Fibroblast of skin of left biceps (primary cell): ENCODE measurements at places on chromosomes 5 and 9.

DNA sequence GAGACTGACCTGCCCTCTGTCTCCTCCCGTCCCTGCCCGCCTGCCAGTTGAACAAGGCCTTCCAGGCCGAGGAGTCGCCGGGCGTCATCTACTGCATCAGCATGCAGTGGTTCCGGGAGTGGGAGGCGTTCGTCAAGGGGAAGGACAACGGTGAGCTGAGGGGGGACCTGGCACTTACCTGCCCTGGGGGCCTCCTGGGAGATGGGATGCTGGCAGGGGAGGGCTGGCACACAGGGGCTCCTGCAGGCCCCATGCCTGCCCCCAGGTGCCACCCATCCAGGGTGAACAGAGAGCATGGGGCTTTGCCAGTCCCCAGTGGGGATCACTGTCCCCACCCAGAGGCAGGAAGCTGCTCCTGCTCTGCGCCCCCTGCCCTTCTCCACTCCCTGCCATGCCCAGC, 43.0 kb downstream of the USP20 start:
- DNase-seq: no peak

DNA sequence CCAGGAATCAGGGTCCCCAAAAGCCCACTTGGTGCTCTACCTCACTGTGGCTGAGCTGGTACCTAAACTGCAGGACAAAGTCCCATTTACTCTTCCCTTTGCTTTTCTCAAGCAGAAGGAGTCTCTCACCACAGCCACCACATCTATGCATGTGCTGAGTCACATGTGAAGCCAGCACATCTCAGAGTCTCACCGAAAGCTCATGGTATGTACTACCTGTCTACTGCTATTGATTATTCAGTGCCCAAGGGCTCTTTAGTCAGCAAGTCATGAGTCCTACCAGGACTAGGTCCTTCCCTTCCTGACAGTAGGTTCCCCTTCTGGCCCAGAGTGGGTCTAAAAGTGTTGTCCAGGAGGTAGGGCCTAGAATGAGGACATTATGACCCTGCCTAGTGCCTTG, 130.7 kb upstream of the NTRK2 start:
- no peak for DNase-seq

DNA sequence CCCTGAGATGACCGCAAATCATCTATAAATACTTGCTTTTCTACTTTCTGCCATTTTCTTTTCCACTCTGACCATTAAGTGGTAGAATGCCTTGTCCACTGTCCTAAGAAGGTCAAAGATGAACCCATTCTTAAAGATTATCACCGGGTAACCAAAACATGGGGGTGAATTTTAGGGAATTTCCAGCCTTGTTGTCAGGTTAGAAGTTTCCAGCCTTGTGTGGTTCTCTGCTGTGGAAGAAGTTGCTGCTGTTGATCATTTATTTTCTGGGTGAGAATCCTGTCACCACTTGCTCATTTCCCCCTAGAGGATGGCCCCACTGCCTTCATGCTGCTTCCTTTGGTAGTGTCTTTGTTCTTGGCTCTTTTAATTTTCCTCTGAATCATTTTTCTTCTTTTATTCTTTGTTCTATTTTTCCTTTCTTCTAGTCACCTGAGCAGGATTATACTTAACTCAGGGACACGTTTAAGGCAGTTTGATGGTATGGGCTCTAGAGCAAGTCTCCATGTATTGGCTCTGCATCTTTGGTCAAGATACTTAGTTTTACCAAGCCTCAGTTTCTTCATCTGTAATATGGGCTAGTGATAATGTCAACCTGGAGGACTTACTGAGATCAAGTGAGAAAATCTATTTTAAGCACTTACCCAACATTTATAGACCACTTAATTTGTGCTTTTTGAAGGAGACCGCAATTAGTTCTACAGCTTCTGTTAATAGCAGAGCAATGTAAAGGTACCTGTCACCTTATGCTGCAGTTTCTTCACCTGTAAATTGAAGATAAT, 266.2 kb downstream of the ARHGAP26 start:
- no peak for DNase-seq

DNA sequence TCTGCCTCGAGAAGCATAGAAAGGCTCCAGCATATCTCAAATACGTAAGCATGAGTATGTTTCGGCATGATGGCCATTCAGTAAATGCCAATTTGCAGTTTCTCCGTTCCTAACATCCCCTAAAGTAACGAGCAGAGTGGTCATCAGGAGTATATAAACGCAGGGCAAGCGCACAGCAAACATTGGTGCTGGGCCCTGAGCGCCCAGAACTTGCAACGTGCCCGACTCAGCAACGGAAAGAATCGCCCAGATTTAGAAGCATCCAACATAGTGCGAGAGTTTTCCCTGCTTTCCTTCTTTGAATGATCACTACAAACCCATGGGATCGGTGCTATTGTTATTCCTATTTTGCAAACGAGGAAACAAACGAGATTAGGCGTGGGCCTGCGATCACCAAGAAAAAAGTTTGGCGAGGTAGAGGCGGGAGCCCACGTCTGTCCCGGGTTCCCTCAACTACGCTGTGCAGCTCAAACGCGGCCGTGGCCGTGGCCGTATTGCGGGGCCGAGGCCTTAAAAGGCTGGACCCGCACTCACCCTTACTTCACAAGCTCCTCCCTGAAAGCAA, 505 bp downstream of the RPS14 start:
- no peak for DNase-seq

DNA sequence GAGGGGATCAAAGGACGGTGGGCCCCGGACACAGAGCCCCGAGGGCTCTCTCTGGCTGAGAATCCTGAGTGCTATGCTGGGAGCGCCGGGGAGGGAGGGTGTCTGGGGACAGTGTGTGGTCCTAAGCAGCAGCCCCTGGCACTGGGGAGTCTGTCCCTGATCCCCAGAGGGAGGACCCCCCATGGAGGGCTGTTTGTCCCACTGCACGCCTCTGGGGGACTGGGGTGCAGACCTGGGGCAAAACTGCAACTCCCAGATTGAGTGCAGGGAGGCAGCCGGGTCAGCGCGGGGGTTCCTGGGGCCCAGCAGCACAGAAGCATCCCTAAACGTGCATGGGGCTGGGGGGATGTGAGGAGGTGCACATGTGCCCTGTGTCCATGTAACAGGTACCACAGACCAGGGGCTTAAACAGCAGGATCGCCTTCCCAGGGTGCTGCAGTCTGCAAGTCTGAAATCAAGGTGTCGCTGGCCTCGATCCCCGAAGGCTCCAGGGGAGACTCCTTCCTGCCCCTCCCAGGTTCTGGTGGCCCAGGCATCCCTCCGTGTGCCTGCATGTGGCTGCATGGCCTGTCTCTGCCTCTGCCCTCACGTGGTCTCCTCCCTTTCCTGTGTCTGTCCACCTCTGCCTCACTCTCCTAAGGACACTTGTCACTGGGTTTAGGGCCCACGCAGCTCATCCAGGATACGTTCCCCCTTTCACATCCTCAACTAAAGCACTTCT, 35.9 kb upstream of the IRX4 start:
- no peak for DNase-seq

DNA sequence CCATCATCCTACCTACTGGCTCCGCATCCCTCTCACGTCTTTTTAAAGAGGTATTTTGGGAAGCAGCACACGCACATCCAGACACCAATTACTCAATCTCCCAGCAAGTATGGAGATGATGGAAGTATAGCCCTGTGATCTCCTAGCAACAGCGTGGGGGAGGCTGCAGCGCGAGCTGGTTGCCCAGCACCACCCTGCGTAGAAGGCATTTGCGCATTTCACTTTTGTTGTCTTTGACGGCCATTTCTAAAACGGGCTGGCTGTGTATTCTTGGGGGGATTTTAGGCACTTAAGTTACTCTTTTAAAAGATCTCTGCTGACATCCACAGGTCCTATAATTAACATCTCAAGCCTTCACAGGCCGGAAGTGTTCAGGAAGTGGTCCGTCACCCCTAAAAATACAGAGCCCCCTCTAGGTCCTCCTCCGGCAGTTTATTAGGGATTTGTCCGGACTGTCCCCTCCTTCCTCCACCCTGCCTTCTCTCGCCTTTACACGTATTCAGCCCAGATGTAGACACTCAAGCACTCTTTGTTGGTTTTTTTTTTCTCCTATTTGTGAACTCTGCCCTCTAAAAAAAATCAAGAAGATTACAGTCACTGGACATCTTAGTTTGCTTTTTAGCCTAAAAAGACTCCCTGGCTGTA, 371.4 kb downstream of the NTRK2 start:
- no peak for DNase-seq

DNA sequence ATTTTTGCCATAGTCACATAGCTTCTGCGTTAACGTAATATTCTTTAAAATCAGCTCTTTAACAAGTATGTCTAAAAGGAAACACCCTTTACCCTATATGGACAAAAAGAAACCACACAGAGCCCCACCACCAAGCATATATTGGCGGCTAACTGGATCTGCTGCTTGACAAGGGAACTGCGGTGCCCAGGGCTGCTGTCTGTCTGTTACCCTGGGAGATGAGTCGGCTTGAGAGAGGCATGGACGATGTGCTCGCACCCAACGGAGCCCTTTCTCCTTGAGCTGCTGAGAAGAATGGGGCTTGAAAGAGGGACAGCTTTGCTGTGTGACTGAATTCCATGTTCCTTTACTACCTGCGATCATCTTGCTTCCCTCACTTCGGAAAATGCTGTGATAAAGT, 158.6 kb upstream of the SHB start:
- DNase-seq: peak; percentile 10
